ENCODE measurements at places on chromosomes 4 and X.
A peak's percentile ranks its signal among the peaks of the same experiment; 100 is the strongest.

DNA sequence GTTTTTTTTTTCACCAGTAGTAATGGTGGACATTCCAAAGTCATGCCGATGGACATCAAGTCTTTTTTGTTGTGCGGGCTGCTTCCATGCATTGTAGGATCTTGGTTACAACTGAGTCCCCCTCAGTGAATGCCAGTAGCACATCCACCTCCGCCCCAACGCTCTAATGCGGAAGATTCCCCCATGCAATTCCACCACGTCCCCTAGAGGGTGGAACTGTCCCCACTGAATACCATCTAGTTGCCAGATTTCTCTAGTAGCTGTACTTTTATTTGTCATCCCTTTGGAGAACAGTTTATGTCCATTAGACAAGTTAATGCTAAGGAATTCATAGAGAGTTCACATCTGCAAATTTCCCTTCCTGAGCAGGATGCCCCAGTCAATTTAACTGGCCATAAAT, 6.7 kb downstream of the SHISA3 start:
- DNase-seq: no peak

GRCh38 chr4:16259241-16259888, 33.1 kb upstream of the TAPT1 start:
- no peak for DNase-seq

GRCh38 chr4:40334591-40335524, at the start of gene CHRNA9:
TSS of gene CHRNA9 (plus strand) at chr4:40335333. CDS start at chr4:40335468, 135 bp downstream.
- no peak for DNase-seq

- no peak for DNase-seq
These were observed 98.4 kb downstream of the PHKA2 start for GRCh38 chrX:18885328-18886004.

DNA sequence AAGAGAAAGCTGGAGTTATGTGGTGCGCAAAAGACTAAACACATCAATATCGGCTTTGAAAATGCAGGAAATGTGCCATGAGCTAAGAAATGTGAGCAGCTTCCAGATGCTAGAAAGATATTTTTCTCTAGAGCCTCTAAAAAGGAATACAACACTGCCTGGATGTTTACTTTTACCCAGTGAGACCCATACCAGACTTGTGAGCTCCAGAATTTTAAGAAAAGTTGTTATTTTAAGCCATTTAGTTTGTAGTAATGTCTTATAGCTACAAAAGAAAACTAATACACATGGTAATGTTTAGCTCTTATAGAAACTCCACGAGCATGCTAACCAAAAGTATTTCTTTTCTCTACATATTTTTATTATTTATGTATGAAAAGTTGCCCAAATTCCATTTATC, 1389.4 kb downstream of the C4orf33 start:
- DNase-seq: no peak

- no peak for DNase-seq
These were observed 6.5 kb downstream of the DMD start for GRCh38 chrX:33204889-33205288.

DNA sequence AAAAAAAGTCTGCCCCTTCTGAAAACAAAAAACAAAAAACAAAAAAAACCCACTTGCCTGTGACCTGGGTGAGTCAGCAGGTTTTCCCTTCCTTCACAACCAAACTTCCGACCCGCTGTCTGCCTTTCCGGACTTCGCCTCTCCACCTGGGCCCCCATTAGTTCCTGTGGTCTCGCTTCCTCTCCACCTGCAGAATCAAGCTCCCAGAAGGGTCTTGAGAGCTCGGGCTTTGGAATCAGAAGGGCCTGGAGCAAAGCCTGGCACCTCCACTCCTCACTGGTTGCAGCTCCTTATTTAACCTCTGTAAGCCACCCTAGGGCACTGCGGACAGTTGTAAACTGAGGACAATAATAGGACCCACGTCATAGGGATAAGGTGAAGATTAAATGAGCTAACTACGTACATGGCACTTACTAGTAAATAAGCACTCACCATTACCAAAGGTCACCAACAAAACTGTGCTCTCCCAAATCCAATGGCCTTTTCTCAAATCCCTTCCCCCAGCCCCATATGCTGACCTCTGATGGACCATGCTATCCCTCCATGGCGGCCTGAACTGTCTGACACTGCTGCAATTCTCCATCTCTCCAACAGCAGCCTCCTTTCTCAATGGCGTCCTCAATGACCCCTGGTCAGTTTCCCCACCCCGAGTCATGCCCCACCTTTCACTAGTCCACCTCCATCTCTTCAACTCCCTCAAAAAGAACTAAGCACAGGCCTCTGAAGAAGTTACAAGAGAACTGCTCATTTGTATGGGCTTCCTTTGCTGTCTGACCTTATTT, 64.2 kb downstream of the IRF2 start:
- peak; percentile 40 for DNase-seq

- DNase-seq: no peak
These were observed 696.3 kb downstream of the PCDH7 start for GRCh38 chr4:31416498-31416897.

- no peak for DNase-seq
These were observed 88.5 kb downstream of the PPP2R2C start for GRCh38 chr4:6383929-6384328.

GRCh38 chr4:102091656-102092055, 253.6 kb downstream of the SLC39A8 start:
- DNase-seq: no peak

- DNase-seq: no peak
These were observed 10.1 kb downstream of the RBPJ start for GRCh38 chr4:26330946-26331345.

GRCh38 chr4:7040765-7041164, 2.4 kb upstream of the TADA2B start:
- DNase-seq: no peak

DNA sequence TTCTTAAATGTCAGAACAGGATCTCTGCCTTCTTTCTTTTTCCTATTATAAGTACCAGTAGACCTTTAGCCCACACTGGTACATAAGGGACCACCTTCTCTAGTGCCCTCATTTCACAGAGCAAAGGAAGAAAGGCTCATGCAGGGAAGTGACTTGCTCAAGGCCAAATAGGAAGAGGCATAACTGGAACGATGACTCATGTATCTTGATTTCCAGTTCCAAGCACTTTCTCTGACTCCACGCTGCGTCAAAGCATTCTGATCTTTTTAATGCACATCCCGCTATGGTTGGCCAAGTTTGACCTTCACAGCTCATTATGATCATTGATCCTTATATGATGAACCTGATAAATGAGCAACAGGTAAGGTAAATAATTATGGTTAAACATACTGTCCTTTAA, 542.0 kb downstream of the GBA3 start:
- DNase-seq: no peak

DNA sequence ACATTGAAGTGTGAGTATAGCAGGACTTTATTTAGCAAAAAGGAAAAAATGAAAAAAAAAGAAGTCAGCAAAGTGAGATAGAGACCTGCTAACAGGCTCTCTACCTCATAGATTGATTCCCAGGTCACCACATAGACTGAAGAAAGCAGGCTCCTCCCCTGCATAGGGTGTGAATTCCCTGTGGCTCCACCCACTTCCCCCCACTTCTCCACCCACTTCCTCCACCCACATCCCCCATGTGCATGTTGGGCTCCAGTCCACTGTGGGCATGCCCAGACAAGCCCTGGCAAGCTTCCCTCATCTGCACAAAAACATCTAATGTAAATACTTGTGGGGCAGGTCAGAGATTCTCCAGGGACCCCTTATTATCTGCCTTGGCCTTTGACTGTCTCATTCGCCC, 97.8 kb downstream of the TMEM47 start:
- no peak for DNase-seq

DNA sequence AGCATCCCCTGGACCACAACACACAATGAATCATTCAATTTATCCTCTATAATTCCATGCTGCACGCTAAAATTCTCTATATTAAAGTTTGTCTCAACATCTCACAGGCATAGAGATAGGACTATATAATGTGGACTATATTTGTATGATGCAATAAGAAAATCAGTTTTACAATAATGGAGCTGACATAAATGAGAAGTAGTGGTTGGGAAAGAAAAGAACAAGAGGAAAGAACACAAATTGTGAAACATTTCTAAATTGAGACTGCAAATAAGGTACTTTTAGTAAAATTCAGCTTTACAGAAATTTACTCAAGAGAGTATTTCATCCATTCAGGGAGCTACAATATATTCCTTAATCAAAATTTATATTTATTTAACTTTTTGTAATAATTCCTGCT, 120.4 kb downstream of the ARAP2 start:
- no peak for DNase-seq

- DNase-seq: no peak
These were observed 43.4 kb downstream of the NRK start for GRCh38 chrX:105865709-105866108.

DNA sequence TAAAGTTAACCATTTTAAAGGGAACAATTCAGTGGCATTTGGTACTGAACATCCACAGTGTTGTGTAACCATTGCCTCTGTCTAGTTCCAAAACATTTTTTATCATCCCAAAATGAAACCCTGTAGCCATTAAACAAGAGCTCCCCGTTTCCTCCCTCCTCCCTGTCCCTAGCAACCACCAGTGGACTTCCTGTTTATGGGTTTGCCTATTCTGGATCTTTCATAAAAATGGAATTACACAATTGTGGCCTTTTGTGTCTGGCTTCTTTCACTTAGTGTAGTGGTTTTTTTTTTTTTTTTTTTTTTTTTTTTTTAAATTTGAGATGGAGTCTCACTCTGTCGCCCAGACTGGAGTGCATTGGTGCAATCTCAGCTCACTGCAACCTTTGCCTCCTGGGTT, 11.6 kb downstream of the RBMX2 start:
- no peak for DNase-seq

GRCh38 chrX:6132970-6133369, 95.7 kb downstream of the NLGN4X start:
- no peak for DNase-seq

DNA sequence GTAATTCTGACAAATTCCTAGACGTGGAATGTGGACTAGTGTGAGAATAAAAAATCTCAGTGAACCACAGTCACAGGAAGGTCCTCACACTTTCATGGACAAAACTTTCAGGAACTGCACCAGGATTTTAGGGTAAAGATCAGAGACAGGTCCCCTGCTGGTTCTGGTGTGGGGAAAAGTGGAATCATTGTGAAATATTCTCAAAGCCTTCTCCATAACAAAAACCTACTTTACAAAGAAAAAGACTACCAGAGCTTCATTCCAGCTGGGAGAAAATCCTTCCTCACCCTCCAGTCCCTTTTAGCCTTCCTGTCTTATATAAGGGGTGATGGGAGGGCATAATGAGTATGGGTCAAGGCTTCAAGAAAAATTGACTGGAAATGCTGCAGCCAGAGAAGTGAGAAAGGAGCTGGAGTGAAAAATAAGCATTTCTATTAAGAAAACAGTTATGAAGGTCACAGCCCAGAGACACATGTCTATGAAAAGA, 325.8 kb downstream of the ARAP2 start:
- DNase-seq: no peak

GRCh38 chr4:83962492-83962891, 426.6 kb downstream of the GPAT3 start:
- DNase-seq: no peak

- DNase-seq: no peak
These were observed 21.9 kb downstream of the LEF1 start for GRCh38 chr4:108146819-108147218.

DNA sequence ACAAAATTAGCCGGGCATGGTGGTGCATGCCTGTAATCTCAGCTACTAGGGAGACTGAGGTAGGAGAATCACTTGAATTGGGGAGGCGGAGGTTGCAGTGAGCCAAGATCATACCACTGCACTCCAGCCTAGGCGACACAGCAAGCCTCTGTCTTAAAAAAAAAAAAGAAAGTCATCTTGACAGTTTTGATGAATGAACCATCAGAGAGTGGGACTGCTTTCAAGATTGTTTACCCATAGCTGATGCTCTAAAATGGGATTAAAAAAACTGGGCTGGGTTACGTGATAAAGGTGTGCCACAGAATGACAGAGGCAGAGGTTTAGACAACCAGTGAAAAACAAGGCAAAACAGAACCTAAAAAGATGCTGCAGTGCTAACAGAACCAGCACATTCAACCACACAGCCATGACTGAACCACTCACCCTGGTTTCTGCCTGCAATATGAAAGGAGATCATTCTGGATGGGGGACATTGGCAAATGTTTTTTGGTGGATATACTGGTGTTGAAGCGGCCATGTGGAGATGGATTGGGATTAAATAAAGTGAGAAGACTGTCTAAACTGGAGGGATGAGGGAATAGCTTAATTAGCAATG, 22.2 kb downstream of the GPAT3 start:
- DNase-seq: no peak

GRCh38 chr4:38184404-38184803, 224.2 kb downstream of the PTTG2 start:
- no peak for DNase-seq

DNA sequence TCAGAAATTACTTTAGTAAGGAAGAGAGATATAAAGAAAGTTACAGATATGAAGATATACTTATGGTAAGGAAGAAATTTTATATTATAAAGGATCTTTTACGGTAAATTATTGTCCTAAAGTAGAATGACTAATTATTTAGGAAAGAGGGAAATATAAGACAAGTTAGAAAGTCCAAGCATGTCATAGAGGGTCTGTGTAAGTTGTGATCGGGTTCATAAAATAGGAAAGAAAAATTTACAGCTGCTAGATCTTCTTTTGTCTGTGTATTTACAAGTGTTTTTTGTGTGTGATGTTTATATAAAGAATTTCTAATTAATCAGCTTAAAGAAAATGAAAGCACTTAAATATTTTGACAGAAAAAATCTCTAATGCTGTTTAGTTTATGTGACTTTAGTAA, 1054.9 kb upstream of the DIAPH2 start:
- DNase-seq: no peak

- peak; percentile 53 for DNase-seq
These were observed 27.3 kb downstream of the CT45A1 start for GRCh38 chrX:135740681-135741149.

DNA sequence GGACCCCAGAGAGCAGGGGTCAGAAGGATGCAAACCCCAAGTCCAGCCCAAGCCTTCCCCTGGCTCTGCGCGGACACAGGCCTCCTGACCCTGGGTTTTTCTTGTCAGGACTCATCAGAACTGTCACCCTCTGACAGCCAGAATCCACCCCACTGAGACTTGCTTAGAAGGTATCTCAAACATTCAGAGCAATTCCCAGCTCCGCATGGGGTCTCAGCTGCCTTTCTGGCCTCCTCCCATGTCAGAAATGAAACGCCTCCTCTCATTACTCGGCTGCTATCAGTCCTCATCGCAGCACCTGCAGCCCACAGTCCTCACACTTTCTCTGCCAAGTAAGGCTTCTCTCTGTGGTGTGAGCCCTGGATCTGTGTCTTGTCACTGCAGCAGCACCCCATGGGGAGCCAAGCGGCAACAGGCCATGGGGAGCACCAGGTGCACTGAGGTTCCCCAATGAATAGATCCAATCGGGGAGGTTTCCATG, 97.8 kb downstream of the WFS1 start:
- no peak for DNase-seq

- DNase-seq: no peak
These were observed 21.8 kb upstream of the TLL1 start for GRCh38 chr4:165851256-165851655.

DNA sequence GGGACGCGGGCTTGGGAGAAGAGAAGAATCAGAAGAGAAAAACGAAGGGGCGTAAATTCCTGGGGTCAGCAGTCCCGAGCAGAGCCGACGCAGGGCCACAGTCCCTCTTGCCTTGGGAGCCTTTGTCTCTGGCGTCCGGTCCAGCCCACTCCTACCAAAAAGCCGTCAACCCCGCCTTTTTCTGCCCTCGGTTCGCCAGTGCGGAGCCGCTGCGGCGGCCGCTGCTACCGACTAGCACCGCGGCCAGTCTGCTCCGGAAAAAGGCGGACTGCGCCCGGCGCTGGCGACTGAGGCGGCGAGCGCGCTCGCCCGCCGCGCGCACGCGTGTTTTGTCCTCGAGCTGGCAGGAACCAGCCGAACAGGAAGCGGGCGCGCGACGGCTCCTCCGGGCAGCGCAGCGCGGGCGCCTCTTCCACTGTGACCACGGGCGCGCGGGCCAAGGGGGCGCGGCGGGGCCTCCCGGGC, 502 bp downstream of the HNRNPDL start:
- DNase-seq: peak; percentile 81
